Muscle of back (tissue), 13 donors: ENCODE measurements at places on chromosomes 3 and 15.

DNA sequence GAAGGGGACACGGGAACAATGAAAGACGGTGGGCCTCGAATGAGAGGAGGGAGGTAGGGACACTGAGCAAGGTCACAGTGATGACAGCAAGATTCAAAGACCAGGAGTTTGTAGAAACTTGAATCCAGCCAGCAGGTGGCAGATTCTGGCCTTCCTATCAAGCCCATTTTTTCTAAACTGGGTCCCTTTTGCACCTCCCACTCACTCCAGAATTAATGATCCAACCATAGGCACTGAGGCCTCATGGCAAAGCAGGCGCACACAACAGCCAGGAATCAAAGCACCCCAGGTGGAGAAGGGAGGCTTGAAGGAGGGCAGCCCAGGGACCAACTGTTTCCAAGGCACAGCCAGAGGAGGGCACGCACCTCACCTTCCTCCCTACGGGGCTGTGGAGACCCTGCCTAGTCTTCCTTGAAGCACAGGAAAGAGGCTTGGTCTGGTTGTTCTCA is 90.2 kb downstream of the ANP32A start:
- peak; percentile 84 for DNase-seq

DNA sequence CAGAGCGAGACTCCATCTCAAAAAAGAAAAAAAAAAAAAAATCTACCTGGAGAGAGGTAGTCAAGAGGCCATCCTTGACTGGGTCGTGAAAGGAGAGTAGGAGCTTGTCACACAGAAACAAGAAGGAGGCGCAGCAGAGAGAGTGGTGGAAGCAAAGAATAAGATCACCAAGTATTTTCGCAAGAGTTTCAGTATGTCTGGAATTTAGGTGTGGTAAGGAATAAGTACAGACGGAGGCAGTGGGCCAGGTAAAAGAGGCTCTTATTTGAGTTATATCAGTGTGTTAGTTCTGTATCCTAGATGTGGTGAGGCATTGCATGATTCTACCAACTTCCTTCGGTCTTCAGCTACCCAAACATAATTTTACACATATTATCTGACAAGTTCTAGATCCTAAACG is 14.6 kb upstream of the ATP10A start:
- no peak for DNase-seq

- no peak for DNase-seq
These were observed 61.9 kb downstream of the WHAMM start for GRCh38 chr15:82871358-82871757.

DNA sequence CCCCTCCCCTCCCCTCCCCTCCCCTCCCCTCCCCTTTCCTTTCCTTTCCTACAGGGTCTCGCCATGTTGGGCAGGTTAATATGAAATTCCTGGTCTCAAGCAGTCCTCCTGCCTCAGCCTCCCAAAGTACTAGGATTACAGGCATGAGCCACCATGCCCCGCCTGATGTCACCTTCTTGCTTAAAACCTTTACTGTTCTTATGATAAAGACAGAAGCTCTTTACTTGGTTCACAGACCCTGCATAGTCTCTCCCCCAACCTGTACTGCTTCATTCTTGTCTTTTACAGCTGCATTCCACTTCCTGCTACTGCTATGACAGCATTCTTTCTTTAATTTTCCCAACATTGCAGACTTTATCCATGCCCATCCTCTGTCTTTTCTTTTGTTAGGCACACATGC is 20.8 kb downstream of the MED12L start:
- DNase-seq = no peak

GRCh38 chr15:40048211-40048792 is 9.3 kb upstream of the SRP14 start:
- no peak for DNase-seq

DNA sequence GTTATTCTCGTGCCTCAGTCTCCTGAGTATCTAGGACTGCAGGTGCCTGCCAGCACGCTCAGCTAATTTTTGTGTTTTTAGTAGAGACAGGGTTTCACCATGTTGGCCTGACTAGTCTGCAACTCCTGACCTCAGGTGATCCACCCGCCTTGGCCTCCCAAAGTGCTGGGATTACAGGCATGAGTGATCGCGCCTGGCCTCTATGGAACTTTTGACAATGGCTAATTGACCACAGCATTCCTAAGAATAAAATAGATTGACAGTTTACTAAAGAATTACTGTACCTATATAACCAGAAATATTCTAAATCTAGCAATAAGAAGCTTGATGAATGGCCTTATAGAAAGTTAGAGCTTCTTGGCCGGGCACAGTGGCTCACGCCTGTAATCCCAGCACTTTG is 51.0 kb upstream of the TRIM42 start:
- DNase-seq = no peak

GRCh38 chr3:8665407-8665896 is 20.9 kb upstream of the SSUH2 start:
- no peak for DNase-seq

DNA sequence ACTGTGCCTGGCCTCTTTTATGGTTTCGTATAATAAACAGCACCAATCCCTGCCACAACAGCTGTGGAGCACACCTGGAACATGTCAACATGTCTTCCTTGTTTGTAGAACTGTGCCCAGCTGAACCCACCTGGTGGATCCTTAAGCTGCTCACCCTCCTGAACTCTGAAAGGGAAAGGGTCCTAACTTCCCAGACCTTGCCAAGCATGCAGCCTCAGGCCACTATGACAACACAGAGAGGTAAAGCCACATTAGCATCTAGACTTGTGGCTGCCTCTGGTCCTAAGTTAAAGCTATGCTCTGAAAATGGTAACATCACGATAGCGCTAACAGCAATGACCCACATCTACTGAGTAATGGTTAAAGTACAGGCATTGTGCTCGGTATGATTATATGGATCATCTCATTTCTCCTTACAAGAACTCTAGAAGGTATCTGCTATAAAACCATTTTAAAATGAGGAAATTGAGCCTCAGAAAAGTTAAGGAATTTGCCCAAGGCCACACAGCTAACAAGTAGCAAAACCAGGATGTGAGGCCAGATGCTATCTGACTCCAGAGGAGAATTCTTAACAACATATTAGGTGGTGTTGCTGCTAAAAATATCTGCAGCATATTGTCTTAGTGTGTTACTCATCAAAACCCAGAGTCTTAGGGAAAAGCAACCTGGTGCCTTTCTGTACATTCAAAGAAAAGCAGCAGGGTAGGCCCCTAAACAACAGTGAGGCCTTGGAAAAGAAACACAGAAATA is 23.1 kb upstream of the HERC1 start:
- no peak for DNase-seq

- peak; percentile 94 for DNase-seq
These were observed 84.6 kb upstream of the DCBLD2 start for GRCh38 chr3:98986073-98986472.

DNA sequence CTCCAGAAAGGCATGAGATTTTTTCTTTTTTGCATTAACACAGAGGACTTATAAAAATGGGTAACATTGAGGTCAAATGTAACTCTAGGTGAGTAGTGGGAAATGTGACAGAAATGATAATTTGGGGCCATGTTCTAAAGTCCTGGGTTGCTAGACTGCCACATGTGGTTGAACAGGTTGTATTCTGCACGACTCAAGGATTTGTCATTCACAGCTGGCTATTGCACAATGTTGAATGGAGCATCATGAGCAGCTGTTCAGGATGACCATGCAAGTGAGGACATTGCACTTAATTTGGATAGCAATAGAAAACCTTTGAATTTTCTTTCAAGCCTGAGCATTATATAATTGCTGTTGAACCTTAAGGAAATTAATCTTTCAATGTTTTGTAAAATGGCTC is 396.6 kb downstream of the NAALADL2 start:
- DNase-seq = peak; percentile 82

GRCh38 chr15:65884511-65884910 is 15.2 kb downstream of the RAB11A start:
- DNase-seq = no peak

GRCh38 chr3:153061938-153062528 is 100.0 kb upstream of the RAP2B start:
- no peak for DNase-seq

DNA sequence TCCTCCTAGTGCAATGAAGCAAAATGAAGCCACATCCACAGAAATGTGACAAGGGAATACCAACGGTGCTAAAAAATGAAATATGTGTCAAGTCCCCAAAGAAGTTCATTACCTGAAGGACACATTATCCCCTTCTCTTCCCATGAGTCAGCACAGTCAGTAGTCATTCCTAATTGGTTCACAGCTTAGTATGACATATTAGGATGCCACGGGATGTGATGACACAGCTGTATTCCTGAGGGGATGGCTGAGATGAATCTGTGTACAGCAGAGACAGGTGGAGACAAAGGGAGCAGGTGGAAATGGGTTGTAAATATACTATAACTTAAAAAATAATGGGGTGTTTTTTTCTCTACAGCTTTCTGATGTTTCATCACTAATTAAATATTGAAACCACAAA is 273.4 kb downstream of the ARRDC4 start:
- DNase-seq = no peak

- no peak for DNase-seq
These were observed 951 bp downstream of the FOXL2 start for GRCh38 chr3:138945709-138946662.

GRCh38 chr3:113264283-113265131 is 53.1 kb downstream of the BOC start:
- DNase-seq = peak; percentile 80

DNA sequence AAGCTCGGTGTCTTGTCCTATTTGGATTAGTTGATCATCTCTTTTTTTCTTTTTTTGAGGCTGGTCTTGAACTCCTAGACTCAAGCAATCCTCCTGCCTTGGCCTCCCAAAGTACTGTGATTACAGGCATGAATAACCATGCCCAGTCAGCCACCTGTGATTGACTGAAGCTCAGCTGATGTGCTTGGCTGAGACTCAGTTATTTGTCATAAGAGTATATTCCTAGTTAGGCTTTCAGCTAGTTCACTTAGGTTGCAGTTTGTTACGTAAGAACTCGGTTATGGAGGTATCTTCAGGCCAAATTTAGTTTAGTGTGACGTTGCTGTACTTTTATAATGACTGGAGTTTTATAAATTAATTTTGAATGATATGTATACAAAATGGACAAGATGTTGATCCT is 365.0 kb downstream of the SV2B start:
- DNase-seq = no peak

GRCh38 chr3:41148901-41149300 is 50.4 kb upstream of the CTNNB1 start:
- DNase-seq = no peak

- DNase-seq = peak; percentile 51
These were observed 33.6 kb upstream of the LRRC3B start for GRCh38 chr3:26588931-26589330.

- DNase-seq = no peak
These were observed 63.1 kb downstream of the STRIT1 start for GRCh38 chr3:155230382-155230781.

DNA sequence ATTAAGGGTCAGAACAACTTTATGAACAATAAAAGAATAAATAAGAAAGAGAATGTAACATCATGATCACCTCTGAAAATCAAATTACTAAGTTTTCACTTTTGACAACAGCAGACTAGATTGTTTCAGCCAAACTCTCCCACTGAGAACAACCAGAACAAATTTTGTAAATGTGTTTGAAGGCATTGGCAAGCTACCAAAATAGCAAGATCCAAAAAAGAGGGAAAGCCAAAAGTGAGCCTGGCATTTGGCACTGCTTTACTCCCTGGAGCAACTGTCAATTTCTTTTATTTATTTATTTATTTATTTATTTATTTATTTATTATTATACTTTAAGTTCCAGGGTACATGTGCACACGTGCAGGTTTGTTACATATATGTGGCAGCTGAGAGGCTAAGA is 67.2 kb downstream of the CFAP44 start:
- no peak for DNase-seq

- DNase-seq = no peak
These were observed 75.7 kb upstream of the GBE1 start for GRCh38 chr3:81837071-81837593.

- no peak for DNase-seq
These were observed 32.6 kb downstream of the TGM4 start for GRCh38 chr3:44906997-44907396.

- DNase-seq = no peak
These were observed 63.6 kb downstream of the MOBP start for GRCh38 chr3:39531066-39531465.

GRCh38 chr15:95901271-95901670 is 429.2 kb upstream of the NR2F2 start:
- no peak for DNase-seq
